Tongue (tissue), 3 donors: ENCODE measurements at places on chromosomes 6 and 20.

DNA sequence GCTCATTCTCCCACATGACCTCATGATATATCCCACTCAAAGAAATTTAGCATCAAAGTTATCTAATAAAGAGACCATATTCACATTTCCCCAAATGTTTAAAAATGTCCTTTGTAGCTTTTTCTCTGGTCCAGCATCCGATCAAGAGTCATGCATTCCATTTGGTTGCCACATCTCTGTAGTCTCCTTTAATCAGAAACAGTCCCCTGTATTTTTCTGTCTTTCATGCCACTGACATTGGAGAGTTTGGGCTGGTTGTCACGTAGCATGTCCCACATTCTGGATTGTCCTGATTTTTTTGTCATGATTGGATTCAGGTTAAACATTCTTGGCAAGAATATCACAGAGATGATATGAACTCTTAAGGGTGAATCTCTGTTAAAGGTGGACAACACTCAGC lies 55.7 kb downstream of the SNX5 start:
- no peak for DNase-seq

- peak; percentile 18 for DNase-seq
Observed at GRCh38 chr6:105272786-105273185, 93.0 kb upstream of the POPDC3 start.

DNA sequence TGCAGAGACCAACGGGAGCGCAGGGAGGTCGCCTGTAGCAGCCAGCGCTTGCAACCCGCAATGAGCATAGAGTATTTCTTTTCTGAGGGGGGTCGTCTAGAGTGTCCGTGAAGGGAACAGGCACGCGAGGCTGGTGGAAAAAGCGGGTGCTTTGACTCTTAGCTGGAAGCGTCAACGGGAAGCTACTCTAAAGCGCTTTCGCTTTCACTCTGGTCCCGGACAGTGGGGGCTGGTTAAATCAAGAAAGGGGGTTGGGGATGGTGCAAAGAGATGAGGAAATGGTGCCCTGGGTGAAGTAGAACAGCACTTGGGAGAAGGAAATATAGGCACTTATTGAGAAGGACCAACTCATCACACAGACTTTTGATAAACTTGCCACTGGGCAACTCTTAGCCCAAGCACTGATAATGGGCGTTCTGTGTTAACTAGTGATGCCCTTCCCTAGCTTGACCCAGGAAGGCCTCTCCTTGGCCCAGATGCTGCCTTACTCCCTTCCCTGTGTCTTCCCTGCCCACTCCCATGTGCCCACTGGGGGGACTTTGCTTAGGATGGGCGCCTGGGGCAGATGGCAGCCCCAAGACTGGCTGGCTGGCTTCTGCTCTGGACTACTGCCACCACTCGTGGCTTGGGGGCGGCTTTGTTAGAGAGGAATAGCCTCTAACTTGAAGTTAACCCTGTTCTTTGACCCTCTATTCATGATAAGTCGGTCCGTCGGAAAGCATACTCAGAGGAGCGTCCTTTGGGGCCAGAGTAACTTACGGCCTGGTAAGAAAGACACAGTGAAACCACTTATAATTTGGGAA lies 585 bp downstream of the PSMB9 start:
- peak; percentile 41 for DNase-seq

GRCh38 chr20:56522311-56522710 lies 2.2 kb upstream of the FAM209A start:
- DNase-seq: no peak

- no peak for DNase-seq
Observed at GRCh38 chr6:137740967-137741761, 125.9 kb upstream of the TNFAIP3 start.

GRCh38 chr6:52361414-52361944 lies 472 bp upstream of the PAQR8 start:
- peak; percentile 61 for DNase-seq

DNA sequence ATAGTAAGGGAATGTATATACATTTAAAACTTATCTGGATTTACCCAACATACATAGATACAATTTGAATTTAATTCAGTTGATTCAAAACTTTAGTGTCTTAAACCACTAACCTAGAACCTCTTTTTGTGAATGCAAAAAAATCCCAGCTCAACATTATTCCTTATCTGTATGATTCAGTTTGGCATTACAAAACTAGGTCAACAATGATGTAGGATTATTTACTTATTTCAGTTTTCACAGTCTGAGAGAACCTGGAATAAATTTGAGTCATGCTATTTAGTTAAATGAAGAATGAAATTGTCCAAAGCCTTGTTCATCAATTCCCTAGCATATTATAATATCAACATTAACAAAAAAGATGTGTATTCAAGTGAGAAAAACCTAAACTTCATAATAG lies 7.4 kb upstream of the PLCB1 start:
- DNase-seq: no peak

GRCh38 chr6:321536-322258 lies 29.4 kb downstream of the DUSP22 start:
- DNase-seq: no peak

DNA sequence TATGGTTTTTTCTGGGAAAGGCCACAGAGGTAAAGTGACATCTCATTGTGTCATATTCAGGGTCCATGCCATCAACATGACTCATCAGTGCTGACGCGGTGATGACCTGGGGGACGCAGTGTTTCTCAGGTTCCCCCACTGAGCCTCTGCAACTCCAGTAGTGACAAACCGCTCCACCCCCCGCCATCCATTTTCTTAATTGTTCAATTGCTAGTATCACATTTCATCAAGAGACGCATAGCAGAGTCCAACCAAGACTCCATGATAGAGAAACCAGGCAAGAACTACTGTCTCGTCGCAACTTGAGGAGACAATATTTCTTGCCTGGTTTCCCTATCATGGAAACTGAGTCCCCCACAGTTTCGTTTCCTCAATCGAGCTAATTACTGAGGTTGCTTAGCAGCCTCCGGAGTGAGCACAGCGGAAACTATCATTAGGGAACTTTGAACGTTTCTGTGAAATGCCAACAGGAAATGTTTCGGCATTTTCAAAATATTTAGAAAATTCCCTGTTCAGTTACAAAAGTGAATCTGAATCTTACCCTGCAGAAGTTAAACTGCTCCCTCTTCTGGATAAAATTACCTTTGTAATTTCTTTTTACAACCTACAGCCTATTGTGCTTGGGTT lies 12.2 kb upstream of the SERPINB1 start:
- DNase-seq: peak; percentile 70

- no peak for DNase-seq
Observed at GRCh38 chr20:16158090-16158975, 414.9 kb downstream of the KIF16B start.

- DNase-seq: no peak
Observed at GRCh38 chr20:64077094-64077493, 2.2 kb downstream of the RGS19 start.

DNA sequence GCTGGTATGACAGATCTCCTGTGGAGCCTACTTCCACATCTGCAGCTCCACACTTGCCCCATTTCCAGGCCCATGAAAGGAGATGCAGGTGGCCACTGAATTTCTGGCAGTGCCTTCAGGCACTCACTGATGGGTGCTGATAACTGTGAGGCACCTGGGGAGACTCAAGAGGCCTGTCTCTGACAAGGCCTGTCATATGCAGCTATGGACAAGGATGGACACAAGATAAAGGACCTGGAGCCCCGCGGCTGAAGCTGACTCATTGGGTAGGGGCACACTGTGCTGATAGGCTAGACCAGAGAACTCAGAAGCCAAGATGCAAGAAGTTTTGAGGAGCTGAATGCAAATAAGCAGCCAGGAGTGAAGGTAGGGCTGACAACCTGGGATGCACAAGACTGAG lies 81.0 kb upstream of the LRFN2 start:
- DNase-seq: no peak

GRCh38 chr6:161218222-161218621 lies 55.6 kb downstream of the AGPAT4 start:
- no peak for DNase-seq

DNA sequence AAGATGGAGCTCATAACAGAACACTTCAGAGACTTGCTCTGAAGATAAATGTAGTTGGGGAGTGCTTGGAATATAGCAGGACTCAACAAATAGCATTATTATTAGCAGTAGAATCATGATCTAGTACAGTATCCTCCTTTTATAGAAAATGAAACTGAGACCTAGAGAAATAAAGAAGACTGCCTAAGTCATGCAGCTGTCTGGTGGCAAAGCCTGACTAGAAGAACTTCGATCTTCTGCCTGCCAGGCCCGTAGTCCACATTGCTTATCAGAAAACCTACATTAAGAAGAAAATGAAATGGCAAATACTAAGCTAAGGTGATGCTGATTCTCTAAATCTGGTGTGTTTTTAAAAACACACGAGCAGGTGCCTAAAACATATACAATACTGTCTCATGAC lies 46.4 kb upstream of the DST start:
- no peak for DNase-seq

- no peak for DNase-seq
Observed at GRCh38 chr6:111841822-111842221, 31.4 kb downstream of the FYN start.

- DNase-seq: no peak
Observed at GRCh38 chr20:32312718-32313424, 35.4 kb downstream of the KIF3B start.

GRCh38 chr20:62816884-62817873 lies at the start of gene COL9A3:
Gene COL9A3 (plus strand): TSS chr20:62817050. CDS start chr20:62817065, 15 bp downstream.
- DNase-seq: no peak

DNA sequence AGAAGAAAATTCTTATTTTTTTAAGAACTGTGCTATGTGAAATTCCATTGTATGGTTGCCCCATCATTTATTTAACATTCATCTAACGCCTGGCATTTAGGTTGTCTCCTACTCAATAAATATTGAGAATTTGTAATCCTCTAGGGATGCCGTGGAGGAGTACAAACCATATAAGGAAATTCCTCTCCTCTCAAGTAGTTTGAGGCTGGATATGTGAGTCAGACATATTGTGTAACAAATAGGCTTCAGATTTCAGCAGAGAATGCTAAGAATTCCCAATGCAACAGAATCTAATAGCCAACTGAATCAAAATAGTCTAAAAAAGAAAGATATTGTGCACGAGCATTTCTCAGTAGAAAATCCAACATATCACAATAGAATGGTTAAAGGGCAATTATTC lies 174.7 kb downstream of the OTOR start:
- no peak for DNase-seq

- DNase-seq: peak; percentile 7
Observed at GRCh38 chr6:126716826-126717509, 377.1 kb downstream of the CENPW start.

GRCh38 chr6:134967711-134968110 lies 17.8 kb upstream of the ALDH8A1 start:
- no peak for DNase-seq

DNA sequence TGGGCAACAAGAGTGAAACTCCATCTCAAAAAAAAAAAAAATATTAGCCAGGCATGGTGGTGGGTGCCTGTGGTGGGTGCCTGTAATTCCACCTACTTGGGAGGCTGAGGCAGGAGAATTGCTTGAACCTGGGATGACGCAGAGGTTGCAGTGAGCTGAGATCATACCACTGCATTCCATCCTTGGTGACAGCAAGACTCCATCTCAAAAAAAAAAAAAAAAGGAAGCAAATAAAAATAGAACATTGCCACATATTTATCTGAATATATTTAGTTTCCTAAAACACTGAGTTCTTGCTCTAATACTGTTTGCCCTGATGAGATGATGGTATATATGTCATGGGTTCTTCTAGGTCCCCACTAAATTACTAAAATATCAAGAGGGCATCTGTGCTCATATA lies 28.4 kb downstream of the CASP8AP2 start:
- no peak for DNase-seq

- DNase-seq: no peak
Observed at GRCh38 chr6:116277124-116277523, 2.6 kb downstream of the TSPYL1 start.

DNA sequence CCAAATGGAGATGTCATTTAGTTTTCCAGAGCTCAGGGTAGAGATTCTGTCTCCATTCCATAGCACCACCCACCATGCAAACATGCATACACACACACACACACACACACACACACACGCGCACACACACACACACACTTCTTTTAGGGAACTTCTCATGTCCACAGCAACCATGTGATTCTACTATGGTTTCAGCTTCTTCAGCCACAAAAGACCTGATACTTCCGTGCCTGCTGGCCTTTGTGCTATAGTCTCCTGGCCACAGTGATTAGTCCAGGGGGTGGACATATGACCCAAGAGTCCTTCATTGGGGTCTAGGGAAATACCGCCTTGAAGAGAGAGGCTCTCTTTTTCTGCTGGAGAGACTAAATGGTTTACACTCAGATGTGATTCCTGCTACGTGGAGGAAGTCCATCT lies 53.5 kb downstream of the CARMIL1 start:
- no peak for DNase-seq

DNA sequence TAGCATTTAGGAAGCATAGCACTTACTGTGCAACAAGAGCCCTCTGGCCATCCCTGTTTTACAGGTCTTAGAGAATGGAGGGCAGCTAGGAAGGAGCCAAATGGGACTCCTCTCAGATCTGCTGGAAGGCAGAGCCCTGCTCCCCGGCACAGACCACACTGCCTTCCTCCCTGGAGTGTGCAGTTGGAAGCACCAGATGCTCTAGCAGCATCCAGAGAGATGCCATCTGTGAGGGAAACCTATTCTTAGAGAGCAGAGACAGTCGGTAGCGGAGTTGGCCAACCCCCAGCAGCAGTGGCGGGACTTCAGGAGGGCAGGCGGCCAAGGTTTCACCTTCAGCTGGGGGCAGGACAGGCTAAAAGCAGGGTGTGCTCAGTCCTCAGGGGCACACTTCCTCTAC lies 16.7 kb upstream of the E2F1 start:
- DNase-seq: peak; percentile 59

- DNase-seq: peak; percentile 77
Observed at GRCh38 chr6:82364087-82365015, 734 bp downstream of the TPBG start.

DNA sequence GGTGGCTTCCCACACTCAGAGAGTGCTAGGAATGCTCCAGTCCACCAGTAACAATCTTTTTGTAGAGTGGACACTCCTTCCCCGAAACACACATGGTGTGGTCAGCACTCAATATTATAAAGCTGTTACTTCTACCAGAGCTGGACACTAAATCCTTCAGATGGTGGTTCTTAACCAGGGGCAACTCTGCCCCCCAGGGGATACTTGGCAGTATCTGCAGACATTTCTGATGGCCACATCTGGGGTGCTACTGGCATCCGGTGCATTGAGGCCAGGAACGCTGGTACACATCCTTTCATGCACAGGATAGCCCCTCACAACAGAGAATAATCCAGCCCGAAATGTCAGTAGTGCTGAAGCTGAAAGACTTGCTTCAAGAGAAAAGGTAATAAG lies 124.4 kb downstream of the NFATC2 start:
- no peak for DNase-seq

DNA sequence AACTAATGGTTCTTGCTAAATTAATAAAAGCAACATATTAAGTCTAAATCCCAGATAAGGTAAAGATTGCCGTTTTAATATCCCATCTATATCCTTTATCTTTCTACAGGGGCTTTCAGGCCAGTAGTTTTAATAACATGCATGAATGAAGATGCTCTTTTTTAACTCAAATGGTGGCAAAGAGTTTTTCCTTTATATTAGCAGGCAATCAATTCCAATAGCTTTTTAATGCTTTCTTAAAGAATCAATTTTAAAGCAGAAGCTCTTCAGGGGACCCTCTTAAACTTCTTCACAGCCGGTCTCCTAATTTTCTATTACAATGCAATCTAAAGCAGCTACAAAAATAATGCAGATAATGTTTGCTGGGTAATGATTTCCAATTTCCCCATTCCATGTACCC lies 107.8 kb upstream of the HS3ST5 start:
- no peak for DNase-seq

- DNase-seq: no peak
Observed at GRCh38 chr6:107330168-107330567, 129.2 kb downstream of the PDSS2 start.
